ENCODE measurements at places on chromosomes 13 and 19.

- DNase-seq: no peak
Measured at GRCh38 chr13:72397265-72397664, 330.2 kb downstream of the MZT1 start.

DNA sequence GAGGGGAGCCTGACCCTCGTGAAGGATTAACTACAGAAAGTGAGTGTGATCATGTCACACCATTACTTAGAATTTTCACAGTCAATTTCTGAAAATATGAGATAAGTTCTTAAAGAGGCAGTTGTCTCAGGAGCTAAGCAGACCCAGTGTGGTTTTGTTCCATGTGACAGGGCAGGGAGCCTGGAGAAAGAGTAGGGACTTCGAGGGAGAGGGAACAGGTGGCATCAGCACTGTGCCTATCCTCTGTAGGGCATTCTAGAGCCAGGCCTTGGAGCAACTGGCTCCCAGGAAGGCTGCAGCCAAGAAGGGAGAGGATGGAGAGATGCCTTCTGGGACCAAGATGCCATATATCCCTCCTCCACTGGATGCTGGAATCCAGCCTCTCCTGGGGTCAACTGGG is 183.0 kb downstream of the TSHZ3 start:
- DNase-seq: no peak

GRCh38 chr19:16571283-16571682 is 932 bp downstream of the SLC35E1 start:
- DNase-seq: no peak

DNA sequence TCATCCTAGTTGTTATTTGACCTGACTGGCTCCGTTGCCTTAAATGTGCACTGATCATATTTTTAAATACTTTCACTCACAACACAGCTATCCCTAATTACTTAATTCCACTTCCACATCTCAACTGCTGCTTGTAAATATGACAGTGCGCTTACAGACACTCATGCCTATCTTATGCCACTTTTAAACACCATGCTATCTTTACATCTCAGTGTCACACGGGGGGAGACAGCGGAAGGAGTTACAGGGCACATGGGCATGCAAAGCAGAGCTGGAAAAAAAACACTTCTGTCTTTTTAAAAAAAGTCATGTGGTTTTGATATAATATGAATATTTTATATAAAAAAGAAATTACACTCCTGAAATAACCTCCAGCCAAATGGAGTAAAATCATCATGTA is 44.1 kb downstream of the SMAD9 start:
- DNase-seq: no peak

- DNase-seq: no peak
Measured at GRCh38 chr19:2488942-2489731, 13.2 kb downstream of the GADD45B start.

DNA sequence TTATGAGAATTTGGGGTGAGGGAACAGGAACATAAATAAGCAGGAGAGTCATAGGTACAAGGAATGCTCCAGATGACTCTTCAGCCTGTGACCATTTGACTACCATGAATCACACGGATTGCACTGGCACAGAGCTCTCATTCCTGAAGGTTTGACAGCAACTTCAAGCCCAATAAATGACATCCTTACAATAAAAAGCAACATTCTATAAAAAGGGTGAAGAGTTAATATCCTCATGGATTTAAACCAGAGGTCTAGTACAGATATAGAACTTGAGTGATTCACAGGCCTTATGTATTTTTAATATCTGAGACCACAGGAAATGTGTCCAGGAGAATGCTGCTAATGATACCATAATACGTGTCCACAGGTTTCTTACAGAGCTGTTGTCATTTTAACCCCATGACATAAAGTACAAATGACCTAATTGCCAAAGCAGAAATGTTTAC is 158.1 kb downstream of the IRS2 start:
- no peak for DNase-seq

GRCh38 chr19:56176881-56177280 is 1.1 kb downstream of the GALP start:
- DNase-seq: no peak

DNA sequence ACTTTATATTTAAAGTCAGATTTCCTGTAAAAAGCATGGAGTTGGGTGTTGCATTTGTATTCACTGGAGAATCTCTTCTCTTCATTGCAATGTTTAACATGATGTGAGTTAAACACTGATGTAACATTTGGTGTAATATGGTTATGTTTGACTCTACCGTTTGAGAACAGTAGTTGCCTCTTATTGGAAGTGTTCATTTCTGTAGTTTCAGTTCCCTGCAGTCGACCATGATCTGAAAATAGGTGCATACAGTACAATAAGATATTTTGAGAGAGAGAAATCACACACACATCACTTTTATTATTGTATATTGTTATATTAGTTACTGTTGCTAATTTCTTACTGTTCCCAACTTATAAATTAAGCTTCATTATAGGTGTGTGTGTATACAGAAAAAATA is 105.2 kb upstream of the SPACA7 start:
- no peak for DNase-seq

GRCh38 chr19:9309974-9310446 is 372 bp upstream of the ZNF699 start:
- DNase-seq: no peak

GRCh38 chr13:36997716-36998427 is 1.3 kb downstream of the ALG5 start:
- no peak for DNase-seq

DNA sequence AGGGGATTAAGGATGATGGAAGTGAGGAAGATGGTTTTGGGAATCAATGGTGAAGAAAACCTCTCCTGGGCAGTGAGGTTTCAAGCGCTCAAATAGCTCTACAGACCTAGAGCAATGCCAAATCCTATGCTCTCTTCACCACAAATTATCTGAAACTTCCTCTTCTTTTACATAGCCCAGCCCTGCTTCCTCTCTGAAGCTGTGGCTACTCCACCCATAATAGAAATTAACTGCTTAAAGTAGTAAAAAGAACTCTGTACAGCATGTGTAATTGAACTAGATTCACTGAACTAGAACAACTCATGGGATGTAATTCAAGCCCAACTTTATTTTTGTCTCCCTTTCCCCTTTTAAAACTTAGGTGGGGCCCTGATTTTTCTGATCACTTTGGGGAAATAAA is 20.4 kb upstream of the IFT88 start:
- no peak for DNase-seq
